ENCODE measurements at places on chromosomes 13 and 19.
A peak's percentile ranks its signal among the peaks of the same experiment; 100 is the strongest.

DNA sequence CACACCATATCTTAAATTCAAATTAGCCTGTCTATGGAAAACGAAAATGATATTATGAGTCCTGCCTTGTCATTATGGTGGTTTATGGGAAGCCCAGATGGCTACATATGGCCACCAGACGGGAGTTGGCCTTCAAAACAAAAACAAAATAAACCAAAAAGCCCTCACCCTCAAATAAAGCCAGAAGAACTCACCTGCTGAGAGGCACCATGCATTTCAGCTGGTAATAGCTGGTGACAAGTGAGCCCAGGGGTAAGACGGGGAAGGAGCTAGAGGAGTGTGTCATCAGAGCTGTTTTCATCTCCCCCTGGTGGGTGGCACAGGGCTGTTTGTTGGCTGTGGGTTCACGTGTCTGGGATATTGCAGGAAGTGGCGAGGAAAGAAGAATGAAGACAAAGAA lies 152.9 kb downstream of the EFNB2 start:
- DNase-seq, result no peak

DNA sequence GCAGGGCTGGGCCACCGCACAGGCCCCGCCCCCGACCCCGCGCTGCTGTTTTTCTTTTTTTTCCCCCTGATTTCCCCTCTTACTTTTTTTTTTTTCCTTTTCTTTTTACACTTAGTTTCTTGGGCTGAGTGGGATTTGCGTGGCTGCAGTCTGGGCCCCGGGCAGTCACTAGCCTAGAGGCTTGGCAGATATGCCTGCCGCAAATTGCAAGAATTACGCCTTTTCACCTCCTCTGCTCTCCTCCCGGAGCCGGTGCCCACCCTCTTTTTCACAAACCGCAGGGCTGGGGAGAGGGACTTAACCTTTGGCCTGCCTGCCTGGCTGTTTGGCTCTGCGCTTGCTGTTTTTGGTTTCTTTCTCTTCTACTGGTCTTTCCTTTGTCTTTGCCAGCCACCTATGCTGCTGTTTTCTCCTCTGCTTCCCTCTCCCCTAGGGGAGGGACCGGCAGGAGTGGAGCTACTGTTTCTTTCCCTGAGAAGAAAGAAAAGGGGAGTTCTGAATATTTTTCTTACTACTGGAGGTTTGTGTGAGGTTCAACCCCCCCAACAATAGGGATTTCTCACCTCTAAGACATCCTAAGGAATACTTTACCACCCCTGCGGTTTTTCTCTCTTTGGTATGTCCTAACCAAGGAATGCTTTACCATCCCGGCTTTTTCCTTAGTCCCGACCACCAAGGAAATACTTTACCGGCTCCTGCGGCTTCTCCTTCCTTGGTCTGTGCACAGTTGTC lies 11.0 kb downstream of the ZNF552 start:
- no peak for DNase-seq

DNA sequence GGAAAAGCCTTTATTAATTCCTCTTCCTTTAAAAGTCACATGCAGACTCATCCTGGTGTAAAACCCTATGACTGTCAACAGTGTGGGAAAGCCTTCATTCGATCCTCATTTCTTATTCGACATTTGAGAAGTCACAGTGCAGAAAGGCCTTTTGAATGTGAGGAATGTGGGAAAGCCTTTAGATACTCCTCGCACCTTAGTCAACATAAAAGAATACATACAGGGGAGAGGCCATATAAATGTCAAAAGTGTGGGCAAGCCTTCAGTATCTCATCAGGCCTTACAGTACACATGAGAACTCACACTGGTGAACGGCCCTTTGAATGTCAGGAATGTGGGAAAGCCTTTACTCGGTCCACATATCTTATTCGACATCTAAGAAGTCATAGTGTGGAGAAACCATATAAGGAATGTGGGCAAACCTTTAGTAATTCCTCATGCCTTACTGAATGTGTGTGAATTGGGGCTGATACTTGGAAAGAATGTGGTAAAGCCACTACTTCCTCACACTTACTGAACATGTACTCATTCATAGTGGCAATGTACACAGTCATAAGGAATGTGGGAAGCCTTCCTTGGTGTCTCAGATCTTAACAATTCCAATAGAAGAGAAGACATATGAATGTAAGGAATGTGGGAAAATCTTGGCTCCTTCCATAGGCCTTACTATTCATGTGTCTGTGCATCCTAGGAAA lies 18.8 kb downstream of the ZNF559 start:
- no peak for DNase-seq

GRCh38 chr13:74221752-74222151 lies 87.5 kb upstream of the KLF12 start:
- DNase-seq, result no peak

- no peak for DNase-seq
Measured at GRCh38 chr13:50417597-50417996, 402.4 kb downstream of the KCNRG start.

GRCh38 chr13:104372095-104372655 lies 1306.0 kb upstream of the SLC10A2 start:
- no peak for DNase-seq

DNA sequence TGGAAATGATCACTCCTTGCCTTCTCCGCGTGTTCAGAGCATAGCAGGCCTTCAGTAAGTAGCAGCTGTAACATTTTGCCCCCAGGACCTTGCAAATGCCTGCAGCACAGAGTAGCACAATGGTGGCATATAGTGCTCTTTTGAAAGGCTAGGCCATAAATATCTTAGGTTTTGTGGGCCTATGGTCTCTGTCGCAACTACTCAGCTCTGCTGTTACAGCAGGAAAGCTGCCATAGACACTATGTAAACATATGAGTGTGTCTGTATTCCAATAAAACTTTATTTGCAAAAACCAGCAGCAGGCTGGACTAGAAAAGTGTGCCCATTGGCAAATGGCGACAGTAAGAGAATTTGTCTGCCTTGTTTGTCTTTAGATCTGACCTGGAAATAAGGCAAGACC lies 9.4 kb downstream of the ITPKC start:
- DNase-seq, result no peak

DNA sequence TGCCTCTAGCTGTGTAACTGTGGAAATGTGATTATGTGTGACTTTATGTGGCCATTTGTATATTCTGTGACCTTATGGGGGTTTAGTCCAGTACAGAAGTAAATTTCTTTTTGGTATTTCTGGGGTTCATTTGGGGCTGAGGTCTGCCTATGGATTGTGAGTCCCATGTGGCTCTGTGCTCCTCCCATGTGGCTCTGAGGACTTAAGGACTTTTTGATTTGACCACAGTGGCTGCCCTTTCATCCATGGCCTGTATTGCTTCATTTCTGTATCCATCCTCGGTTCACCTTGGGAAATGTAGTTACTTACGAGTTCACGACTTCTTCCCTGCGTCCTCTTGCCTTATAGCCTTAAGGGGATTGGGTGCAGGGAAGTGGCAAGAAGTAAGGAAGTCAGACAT lies 1.0 kb downstream of the ZNF420 start:
- no peak for DNase-seq

DNA sequence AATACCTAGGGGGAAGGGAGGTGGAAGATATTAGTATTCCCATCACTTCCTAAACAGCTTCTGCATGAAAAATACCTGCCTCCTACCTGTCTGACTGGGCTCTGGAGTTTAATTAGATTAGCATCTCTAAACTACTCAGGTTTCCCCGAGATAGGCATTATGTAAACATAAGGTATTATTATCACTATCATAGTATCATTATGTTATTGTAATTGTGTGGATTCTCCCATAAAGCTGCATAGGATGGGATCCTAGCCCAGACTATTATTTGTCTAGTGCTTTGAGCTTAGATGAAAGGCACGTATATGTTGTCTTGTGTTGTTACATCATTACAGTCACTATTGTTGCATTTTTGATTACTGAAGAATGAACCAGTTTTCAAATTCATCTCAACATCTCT lies 115.2 kb upstream of the SOX21 start:
- DNase-seq, result no peak

GRCh38 chr13:69243366-69243765 lies 864.3 kb upstream of the ATXN8OS start:
- DNase-seq, result no peak

DNA sequence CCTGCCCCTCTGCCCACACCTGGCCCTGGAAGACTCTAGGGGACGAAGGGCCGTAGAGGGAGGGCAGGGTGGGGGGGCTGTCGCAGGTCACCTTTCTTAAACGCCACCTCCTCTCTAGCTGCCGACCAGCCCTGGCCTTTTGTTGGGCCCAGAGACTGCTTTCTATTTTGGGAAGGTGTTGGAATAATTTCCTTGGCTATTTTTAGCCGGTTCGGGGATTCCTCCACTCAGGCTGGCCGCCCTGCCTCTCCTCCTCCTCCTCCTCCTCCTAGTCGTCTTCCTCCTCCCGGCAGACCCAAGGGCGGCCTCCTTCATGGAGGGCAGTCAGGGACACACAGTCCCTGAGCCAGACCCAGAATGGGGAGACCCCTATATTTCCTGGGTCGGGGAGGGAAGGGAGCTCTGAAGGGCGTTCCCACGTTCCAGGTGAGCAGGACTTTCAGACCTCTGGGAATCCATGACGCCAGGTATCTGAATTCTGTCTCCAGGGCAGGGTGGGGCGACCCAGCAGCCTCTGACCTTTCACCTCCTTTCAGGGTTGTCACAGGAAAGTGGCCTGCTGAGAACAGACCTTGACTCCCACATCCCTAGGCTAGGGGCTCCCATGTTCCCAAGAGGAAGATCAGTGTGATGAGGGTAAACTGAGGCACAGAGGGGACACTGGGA lies 19.9 kb downstream of the GADD45B start:
- DNase-seq, result no peak

- DNase-seq, result no peak
Measured at GRCh38 chr13:41614671-41615527, 157.5 kb downstream of the RGCC start.

DNA sequence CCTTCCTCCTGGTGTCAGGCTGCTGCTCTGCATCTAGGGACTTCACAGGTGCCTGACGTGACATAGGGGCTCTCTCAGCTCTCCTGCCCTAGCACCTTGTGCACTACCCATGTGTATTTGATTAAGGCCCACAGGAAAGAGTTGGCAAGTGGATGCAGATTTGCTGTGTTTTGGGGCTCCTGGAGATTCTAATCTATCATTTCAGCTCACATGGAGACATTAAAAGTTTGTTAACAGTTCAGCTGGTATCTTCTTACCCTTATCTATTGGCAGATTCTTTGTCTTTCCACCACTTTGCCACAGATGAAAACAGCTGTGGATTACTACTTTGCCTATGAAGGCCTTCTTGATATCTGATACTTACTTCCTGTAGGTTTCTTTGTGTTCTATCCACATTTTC lies 41.9 kb downstream of the WASF3 start:
- DNase-seq, result no peak

GRCh38 chr13:80341756-80342370 lies 937 bp upstream of the SPRY2 start:
- DNase-seq, result no peak

DNA sequence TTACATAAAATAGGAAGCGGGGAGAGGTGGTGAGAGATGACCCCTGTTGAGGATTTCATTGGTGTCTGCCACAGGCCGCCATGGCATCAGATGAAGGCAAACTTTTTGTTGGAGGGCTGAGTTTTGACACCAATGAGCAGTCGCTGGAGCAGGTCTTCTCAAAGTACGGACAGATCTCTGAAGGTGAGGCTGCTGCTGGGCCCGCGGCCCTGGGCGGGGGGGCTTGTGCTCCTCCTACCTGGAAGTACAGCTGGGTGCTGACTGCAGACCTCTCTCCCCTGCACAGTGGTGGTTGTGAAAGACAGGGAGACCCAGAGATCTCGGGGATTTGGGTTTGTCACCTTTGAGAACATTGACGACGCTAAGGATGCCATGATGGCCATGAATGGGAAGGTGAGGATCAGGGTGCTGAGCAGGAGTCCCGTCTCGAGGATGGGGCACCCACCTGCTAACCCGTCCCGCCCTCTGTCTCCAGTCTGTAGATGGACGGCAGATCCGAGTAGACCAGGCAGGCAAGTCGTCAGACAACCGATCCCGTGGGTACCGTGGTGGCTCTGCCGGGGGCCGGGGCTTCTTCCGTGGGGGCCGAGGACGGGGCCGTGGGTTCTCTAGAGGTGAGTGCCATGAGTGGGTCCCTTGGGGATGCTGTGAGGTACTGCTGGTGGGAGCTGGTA lies 1.9 kb downstream of the CIRBP start:
- peak; percentile 68 for DNase-seq

DNA sequence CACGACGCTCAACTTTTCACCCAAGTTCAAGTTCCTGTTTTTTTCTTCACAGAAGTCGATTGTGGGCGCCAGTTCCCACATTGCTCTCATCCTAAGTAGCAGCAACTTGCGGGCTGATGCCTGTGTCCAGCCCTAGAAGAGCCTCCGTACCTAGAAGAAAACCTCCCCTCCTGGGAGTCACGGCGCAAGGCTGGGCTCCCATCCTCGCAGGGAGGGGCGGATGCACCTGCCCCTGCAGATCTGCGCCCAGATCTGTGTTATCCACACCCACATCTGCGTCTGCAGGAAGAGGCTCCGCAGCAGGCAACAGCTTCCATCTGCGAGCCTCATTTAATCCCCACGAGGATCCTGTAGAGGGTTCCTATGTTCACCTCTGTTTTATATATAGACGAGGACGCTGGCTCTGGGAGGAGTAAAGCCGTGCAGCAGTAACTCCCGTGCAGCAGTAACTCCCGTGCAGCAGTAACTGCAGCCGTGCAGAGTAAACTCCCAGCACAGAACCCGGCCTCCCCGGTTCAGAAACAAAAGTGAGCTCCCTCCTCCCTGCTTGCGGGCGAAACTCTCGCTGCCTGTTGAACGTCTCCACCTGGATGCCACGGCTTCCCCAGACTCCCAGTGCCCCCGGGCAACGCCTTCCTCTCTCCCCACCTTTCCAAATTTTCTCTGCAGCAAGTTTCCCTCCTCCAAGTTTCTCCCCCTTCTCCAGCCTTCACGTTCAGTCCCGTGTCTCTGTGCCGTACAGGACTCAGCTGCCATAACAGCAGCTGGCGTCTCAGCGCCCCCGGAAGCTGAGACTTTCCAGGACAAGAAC lies 23.5 kb upstream of the LAIR1 start:
- peak; percentile 77 for DNase-seq

- no peak for DNase-seq
Measured at GRCh38 chr13:99553033-99553432, 51.8 kb downstream of the TM9SF2 start.

DNA sequence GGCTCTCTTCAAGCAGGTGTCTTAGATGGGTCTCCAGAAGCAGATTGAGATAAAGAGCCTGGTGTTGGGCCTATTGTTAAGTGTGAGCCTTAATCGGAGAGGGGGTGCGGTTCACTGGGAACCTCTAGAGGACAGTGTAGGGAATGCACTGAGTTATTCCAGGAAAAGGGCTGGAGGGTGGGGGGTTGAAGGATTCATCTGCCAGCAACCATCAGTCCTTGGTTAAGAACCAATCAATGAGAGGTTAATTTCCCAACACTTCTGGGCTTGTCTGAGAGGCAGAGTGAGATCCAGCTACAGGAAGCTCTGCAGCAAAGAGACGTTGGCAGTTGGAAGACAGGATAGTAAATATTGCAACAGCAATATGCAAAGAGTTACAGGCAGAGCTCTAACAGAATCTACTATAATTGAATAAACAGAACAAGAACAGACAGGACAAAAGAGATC lies 28.7 kb downstream of the CYP4F2 start:
- peak; percentile 75 for DNase-seq

GRCh38 chr19:8000298-8001038 lies 5.0 kb downstream of the ELAVL1 start:
- no peak for DNase-seq
